ENCODE measurements at places on chromosomes 2 and 18.

DNA sequence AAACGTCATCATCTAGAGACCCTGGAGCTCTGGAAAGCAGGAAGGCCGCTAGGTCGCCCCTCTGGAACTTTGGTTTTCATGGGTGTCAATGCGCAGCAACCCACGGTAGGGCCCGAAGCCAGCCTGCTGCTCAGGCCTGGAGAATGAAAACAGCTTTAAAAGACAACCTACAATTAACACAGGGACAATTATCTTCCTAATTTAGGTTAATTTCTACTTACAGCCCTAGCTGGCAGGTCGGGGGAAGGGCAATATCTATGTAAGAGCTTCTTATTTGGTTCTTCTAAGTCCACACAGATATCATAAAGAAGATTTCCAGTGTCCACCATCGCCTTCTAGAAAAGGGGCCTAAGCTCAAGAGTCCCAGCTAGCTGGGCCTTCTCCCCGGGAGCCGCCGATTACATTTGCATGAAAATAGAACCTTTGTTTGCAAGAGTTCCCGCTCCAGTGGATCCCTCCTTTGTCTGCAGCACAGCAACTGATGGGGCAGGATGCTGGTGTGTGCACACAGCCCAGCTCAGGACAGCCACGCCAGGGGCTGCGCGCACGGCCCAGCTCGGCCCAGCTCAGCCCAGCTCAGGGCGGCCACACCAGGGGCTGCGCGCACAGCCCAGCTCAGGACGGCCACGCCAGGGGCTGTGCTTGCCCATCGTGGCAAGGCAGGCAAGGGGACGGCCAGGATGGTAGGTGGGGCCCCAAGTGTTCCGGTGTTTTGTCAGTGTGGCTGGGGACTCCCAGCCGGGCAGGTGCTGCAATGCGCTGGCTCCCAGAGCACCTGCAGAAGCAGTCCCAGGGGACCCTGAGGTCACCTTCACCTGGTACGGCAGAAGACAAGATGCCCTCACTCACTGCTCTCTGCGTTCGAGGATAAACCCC, 109.1 kb downstream of the HDAC4 start:
- DNase-seq: no peak

DNA sequence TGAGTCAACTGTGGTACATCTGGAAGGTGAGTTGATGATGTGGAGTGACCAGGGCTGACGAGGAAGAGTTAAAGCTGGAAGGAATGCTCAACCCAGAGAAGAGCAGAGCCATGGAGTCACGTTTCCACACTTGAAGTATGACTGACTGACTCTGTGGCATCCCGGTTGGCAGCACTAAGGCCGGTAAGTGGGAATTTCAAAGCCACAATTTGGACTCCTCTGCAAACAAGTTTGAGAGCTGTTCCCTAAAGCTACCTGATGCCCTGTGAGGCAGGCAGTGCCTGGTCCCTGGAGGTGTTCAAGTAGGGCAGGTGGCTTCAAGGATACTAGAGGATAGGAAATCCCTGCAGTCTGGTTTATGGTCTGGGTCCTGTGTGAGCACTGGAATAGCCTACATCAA, 69.3 kb upstream of the ITGB6 start:
- DNase-seq: no peak

DNA sequence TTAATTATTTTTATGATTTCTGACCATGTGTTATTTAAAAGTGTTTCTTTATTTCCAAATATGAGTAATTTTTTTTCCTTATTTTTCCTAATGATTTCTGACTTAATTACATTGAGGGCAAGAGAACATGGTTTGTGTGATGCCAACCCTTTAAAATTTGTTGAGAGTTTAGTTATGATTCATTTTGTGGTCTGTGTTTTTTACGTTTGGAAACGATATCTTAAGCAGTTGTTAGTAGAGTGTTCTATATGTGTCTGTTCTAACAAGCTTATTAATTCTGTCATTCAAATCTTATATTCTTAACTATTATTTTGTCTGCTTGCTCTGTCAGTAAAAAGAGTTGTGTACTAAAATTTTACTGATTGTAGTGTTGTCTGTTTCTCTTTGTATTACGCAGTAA, 15.0 kb downstream of the NAB1 start:
- DNase-seq: no peak

- no peak for DNase-seq
Measured at GRCh38 chr2:85795331-85796045, 41.7 kb downstream of the ATOH8 start.

GRCh38 chr2:69801745-69802290, 27.6 kb upstream of the GMCL1 start:
- no peak for DNase-seq

GRCh38 chr2:211745295-211746097, 793.1 kb downstream of the ERBB4 start:
- peak; percentile 62 for DNase-seq

DNA sequence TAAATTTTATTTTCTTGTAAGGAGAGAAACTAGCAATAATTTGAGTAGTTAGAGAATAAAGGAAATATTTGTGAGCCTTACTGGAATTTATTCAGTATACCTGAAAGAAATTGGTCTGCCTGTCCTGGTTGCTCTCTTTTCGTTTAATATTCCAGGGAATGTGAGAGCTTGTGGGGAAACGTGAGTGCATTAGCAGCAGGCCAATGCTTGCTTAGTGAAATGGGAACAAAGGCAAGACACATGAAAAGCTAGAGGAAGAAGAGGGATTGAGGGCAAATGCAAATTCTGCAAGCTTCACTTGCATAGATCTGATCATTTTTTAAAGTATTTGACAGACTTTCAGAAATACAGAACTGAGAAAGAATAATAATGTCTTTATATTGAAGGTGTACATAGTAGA, 111.0 kb downstream of the ERBB4 start:
- no peak for DNase-seq

- peak; percentile 53 for DNase-seq
Measured at GRCh38 chr18:47100212-47100831, 50.0 kb downstream of the HDHD2 start.

DNA sequence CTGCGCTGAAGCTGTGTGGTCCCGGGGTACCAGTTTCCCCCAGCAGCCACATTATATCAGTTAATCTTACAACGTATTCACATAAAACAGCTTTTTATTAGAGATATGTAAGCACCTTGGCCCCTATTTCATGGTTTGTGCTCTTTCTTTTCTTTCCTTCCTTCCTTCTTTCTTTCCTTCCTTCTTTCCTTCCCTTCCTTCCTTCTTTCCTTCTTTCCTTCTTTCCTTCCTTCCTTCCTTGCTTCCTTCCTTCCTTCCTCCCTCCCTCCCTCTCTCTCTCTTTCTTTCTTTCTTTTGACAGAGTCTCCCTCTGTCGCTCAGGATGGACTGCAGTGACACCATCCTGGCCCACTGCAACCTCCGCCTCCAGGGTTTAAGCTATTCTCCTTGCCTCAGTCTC, 3.7 kb upstream of the METAP1D start:
- no peak for DNase-seq

GRCh38 chr2:55302241-55302640, 33.2 kb upstream of the MTIF2 start:
- DNase-seq: no peak

GRCh38 chr2:168500516-168500915, 44.4 kb downstream of the CERS6 start:
- no peak for DNase-seq

DNA sequence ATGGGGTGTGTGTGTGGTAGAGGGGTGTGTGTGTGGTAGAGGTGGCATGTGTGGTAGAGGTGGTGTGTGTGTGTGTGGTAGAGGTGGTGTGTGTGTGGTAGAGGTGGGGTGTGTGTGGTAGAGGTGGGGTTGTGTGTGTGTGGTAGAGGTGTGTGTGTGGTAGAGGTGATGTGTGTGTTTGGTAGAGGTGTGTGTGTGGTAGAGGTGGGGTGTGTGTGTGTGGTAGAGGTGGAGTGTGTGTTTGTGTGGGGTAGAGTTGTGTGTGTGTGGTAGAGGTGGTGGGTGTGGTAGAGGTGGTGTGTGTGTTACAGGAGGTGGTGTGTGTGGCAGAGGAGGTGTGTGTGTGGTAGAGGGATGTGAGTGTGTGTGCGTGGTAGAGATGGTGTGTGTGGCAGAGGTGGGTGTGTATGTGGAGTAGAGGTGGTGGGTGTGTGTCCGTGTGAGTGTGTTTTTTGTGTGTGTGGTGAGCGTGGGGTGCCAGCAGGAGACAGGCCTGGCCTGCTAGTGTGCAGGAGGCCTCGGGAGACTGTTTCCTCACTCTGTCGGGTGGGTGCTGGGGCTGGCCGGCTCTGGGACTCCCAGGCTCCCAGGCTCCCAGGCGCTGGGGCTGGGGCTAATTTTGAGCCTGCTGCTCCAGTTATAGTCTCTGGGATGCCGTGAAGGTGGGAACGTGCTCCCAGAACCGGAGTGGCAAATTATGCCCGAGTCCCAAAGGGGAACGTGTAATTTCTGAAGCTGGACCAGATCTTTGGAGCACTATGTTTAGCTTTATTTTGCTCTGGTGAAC, 165.2 kb downstream of the DYSF start:
- no peak for DNase-seq

- no peak for DNase-seq
Measured at GRCh38 chr18:8319798-8320489, 289.3 kb upstream of the RAB12 start.

DNA sequence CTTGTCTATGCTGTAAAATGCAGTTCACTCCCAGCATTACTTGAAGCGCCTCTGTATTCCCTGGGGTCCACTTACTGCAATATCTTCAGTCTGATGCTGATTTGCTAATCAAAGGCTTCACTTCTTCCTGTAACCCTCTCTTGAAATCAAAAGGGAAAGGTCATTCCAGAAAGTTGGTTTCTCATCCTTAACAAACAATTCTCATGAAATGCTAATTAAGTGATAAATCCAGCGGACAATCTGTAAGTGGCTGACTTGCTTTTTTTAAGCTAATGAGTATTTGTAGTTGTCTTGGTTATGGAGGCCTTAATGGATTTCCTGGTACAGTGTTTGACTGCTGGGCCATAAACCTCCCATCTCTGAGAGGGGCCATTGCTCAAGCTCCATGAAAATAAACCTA, 499.6 kb upstream of the HS6ST1 start:
- DNase-seq: no peak

GRCh38 chr2:172012677-172013391, 13.1 kb downstream of the METAP1D start:
- DNase-seq: no peak

- DNase-seq: no peak
Measured at GRCh38 chr2:44599130-44599529, 237.4 kb downstream of the CAMKMT start.

GRCh38 chr2:78568782-78569373, 456.6 kb upstream of the REG3G start:
- DNase-seq: no peak

- no peak for DNase-seq
Measured at GRCh38 chr2:129436809-129437208, 542.7 kb upstream of the RAB6C start.

- DNase-seq: no peak
Measured at GRCh38 chr2:197285361-197285760, 25.2 kb downstream of the ANKRD44 start.

GRCh38 chr2:219207134-219207883, 727 bp downstream of the ZFAND2B start:
- no peak for DNase-seq

DNA sequence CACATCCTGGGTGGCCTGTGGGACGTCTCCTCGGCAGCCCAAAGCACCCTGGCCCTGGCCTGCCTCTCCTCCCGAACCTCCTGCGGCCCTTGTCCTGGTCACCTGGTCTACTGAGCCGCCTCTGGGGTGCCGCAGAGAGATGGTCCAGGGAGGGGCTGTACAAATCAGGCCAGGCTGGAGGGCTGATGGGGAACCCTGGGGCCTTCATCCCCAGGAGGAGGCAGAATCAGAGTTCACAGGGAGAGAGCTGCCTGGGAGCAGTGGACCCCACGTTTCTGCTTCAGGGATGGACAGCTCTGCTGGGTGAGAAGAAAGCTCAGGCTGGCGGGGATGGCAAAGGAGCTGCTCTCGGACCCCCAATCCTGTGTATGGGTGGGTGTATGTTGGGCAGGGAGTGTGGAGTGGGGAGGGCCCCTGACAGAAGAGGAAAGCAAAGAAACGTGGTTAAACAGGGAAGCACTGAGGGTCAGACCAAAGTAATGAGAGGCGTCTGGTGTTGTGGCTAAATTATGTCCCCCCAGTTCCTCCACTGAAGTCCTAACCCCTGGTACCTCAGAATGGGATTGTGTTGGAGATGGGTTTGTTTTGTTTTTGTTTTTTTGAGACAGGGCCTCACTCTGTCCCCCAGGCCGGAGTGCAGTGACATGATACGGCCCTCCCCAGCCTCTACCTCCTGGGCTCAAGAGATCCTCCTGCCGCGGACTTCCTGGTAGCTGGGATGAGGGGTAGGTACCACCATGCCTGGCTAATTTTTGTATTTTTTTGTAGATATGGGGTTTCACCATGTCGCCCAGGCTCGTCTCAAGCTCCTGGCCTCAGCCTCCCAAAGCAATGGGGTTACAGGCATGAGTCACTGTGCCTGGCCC, 73.4 kb upstream of the SMAD7 start:
- DNase-seq: no peak

GRCh38 chr2:98015671-98016070, 19.9 kb upstream of the TMEM131 start:
- no peak for DNase-seq

DNA sequence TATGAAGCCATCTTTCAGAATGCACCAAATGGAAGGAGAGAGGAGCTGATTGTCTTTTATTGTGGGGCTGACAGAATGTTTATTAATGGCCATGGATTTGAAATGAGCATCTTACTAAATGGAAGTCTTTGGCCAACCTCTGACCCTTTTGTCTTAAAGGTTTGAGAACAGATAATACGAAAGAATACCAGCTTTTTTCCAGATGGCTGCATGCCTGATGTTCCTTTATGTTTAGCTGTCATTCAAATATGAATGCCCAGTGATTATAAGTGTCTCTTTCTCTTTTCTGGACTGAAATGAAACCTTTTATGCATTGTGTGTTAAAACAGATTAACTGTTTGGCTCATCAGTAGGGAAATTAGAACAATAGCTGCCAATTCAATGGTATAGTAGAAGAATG, 46.0 kb downstream of the PARD3B start:
- DNase-seq: no peak

DNA sequence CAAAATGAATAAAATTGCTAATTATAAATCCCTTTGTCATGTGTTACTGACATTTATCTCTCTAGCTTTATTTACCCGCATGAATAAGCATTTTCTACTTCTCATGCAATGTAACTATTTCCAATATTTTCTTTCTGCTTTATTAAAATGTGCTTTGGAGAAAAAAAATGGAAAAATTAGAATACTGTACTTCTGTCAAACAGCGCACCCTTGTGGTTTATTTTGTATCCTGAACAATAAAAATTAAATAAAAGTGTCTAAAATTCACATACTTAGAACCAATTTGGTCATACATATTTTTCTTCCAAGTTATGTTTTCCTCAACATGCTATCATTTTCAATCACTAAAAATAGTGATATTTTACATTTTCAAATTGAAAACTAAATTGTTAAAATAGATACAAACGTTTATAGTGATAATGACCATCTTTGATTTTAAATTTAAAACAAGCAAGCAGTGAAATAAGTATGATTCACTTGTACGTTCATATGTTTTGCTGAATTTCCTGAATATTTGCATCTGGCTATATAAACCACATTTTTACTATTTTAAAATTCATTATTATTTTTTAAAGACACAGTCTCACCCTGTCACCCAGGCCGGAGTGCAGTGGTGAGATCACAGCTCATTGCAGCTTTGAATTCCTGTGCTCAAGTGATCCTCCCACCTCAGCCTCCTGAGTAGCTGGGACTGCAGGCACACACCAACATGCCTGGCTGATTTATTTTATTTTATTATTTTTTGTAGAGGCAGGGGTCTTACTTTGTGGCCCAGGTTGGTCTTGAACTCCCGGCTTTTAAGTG, 95.9 kb upstream of the GRB14 start:
- peak; percentile 53 for DNase-seq

- DNase-seq: peak; percentile 12
Measured at GRCh38 chr2:99101697-99102096, 39.8 kb upstream of the C2orf15 start.
